T-helper 17 cell (primary cell): ENCODE measurements at places on chromosomes 6 and 20.

DNA sequence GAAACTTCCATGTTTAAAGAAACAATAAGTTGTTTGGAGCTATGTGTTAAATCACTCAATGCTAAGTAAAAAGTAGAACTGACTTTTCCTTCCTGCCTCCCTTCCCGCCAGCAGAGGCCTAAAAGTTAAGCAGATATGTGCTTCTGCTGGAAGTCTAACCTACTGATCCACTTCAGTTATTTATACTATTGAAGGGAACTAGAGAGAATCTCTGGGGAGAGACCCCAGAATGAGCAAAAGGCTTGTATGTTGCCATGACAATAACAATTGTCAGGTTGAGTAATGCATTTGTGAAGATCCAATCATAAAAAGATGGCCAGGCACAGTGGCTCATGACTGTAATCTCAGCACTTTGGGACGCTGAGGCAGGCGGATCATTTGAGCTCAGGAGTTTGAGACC is 24.7 kb downstream of the MGME1 start:
- DNase-seq: no peak

GRCh38 chr20:50191544-50192363 is 1.1 kb downstream of the CEBPB start:
- peak; percentile 42 for DNase-seq

GRCh38 chr6:94099072-94099471 is 679.7 kb upstream of the EPHA7 start:
- DNase-seq: no peak

DNA sequence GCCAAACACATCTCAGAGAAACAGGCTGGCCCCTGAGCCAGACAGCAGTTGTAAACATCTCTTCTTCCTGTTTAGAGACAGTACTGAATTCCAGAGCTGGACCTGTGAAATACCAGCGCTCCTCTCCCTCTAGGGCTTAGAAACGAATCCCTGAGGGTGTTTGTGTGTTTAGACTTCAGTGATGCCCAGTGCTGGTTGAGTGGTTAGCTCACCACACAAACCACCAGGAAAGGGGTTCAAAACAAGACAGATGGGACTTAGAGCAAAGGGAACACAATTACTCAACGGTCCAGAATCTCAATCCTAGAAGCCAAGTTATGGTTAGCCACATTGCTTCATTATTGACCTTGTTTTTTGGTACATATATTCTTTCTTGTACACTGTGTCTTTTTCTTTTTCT is 108.7 kb upstream of the TMEM170B start:
- DNase-seq: no peak

- DNase-seq: no peak
Observed at GRCh38 chr20:52923123-52923937, 48.8 kb upstream of the TSHZ2 start.

- DNase-seq: no peak
Observed at GRCh38 chr6:37188962-37189510, 19.1 kb downstream of the PIM1 start.

GRCh38 chr6:136971609-136972008 is 49.5 kb downstream of the SLC35D3 start:
- DNase-seq: no peak

DNA sequence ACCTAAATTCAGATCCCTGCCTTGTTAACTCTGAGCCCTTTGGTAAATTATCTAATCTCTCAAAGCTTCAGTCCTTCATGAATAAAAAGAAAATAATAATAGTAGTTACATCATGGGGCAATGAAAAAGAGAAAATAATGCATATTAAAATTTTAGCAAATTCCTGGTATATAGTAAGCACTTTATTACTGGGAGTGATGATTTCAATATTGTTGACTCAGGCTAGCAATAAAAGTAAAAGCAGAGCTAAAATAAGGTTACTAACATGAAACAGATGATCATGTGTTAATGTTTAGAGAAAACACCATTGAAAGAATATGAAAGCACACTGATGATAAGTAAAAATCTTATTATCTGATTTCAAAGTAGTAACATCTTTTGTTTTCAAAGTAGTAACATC is 13.6 kb downstream of the GINS1 start:
- DNase-seq: no peak

DNA sequence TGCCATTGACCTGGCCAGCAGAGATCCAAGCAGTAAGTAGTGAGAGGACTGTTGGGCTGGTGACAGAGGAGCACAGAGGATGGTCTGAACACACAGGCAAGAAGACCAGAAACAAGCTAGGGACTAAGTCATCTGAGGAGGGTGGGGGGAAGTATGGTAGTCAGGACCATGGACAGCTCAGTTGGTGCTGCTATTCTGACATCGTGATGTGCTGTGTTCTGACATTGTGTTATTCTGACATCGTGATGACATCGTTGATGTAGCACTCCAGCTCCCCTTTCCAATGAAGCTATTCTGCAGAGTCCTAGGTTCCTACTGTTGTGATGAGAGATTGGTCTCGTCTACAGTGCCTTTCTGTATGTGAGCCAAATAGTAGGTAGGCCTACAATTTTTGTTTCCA is 28.7 kb downstream of the CFAP206 start:
- peak; percentile 25 for DNase-seq

- no peak for DNase-seq
Observed at GRCh38 chr20:38935285-38935684, 9.1 kb downstream of the FAM83D start.

DNA sequence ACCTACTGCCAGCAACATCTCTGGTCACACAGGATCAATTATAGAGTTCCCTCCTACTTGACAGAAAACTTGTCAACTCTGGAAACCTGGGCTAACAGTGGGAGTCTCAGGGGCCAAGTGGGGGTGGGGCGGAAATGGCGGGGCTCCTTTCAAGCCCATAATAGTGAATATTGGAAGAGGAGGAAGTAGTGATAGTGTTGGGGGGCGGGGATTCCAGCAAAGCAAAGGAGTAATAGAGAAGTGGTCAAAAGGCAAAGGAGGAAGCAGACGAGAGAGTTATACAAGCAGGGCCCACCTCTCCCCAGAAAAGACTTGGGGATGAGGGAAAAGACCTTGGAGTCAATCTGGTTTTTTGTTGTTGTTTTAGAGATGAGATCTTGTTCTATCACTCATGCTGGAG is 2.1 kb downstream of the DEF6 start:
- DNase-seq: no peak

DNA sequence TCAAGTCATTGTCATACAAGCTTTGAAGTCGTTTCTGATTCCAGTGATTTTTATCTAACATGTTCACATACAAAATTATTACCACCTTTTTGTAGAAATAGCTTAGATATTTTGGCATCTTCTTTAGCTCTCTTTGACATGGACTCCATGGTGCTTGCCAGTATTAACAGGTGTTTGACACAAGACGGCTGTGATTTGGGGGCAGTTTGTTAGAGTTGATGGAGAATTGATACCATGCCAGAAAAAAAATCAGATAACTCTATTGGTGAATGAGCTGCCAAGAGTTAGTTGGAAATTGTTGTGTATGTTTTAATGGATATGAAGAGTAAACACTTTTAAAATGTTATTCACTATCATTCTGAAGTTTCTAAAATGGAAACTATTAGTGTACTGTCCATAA is 146.6 kb upstream of the LAMP5 start:
- no peak for DNase-seq

- DNase-seq: no peak
Observed at GRCh38 chr6:26122402-26122792, 35.2 kb downstream of the HFE start.

DNA sequence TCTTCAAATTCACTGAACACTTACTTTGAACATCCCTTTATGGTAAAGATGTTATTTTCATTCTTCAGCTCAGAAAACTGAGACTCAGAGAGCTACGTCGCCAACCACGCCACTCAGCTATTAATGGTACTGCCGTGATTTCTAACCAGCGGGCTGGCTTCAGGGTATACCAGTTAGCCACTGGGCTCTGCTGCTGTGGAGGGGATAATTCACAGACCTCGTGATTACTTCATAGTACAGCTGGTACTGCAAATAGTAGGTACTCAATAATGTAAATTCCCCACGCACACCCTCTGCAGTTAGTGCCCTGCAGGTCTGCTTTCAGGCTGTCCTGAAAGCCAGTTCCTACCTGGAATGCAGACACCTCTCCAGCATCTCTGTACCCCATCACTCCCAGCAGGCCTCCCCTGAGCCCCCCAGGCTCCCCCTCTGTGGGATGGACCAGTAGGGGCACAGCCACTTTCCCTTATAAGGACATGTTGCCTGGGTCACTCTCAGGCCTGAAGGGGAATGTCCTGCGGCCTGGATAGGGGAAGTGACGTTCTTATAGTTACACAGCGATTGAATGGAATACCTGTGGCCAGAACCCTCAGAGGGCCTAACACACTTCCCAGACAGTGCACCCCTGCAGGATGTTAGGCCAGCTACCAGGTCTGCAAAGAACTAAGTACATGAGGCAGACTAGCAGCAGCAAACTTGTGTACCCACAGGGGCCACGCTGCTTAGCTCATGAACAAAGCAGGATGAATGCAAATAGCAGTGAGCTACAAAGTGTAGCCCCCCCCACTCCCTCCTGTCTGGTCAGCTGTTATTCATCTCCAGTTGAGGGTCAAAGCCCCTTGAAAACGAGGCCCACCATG is 1.3 kb upstream of the OCSTAMP start:
- no peak for DNase-seq

- DNase-seq: no peak
Observed at GRCh38 chr6:100685747-100686146, 195.4 kb downstream of the ASCC3 start.

- no peak for DNase-seq
Observed at GRCh38 chr6:75932067-75932466, 140.4 kb downstream of the IMPG1 start.

DNA sequence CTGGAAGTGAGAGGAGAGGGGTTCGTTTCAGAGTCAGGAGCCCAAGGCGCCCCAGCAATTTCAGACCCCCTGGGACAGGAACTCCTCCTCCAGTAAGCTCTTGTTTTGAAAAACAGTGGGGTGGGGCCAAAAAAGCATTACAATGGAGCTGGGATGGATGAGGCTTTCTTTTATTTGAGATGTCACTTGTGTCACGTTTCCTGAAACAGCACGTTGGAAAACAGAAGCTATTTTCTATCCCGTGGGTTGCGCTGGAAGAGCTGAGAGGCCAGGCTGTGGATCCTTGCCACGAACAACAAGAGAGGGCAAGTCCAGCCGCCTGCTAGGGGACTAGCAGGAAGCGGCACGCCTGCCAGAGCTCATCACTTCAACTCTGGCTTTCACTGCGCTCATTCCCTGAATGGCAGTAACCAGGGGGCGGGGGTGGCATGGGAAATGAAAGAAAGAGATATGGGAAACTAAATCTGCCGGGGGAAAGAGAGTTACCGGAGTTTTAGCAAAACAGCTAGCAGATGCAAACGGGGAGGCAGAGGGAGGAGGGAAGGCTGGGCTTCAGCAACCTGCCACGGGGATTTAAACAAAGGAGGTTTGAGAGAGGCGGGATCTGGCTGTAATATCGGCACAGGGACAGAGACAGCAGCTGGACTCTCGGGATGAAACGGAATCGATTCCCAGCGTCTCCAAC is 34.6 kb downstream of the GCNT2 start:
- DNase-seq: no peak

- DNase-seq: no peak
Observed at GRCh38 chr20:54742193-54742592, 266.8 kb downstream of the DOK5 start.

- no peak for DNase-seq
Observed at GRCh38 chr6:4297348-4297747, 162.0 kb upstream of the ECI2 start.

GRCh38 chr6:168715643-168716481 is 274.9 kb downstream of the SMOC2 start:
- DNase-seq: no peak

GRCh38 chr6:1614448-1615150 is 4.9 kb downstream of the FOXC1 start:
- no peak for DNase-seq

- peak; percentile 11 for DNase-seq
Observed at GRCh38 chr6:146028252-146028795, 538 bp upstream of the GRM1 start.

DNA sequence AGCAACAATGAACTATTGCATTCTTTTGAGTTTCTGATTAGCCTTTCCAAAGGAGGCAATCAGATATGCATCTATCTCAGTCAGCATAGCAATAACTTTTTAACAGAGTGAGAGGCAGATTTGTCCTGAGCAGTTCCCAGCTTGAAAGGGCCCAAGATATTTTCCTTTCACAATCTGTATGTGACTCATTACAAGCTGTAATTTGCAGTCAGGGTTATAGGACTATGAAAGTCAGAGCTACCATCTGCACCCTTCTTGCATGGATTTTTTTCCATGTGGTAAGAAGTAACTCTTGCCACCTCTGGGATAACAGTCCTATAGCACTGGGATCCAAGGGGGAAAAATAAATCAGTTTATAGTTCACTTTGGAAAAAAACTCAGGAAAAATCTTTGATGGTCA is 318.2 kb upstream of the RGS17 start:
- no peak for DNase-seq

- DNase-seq: no peak
Observed at GRCh38 chr20:57655809-57656155, 35.6 kb upstream of the ZBP1 start.

GRCh38 chr6:19432966-19433498 is 404.1 kb upstream of the ID4 start:
- no peak for DNase-seq

DNA sequence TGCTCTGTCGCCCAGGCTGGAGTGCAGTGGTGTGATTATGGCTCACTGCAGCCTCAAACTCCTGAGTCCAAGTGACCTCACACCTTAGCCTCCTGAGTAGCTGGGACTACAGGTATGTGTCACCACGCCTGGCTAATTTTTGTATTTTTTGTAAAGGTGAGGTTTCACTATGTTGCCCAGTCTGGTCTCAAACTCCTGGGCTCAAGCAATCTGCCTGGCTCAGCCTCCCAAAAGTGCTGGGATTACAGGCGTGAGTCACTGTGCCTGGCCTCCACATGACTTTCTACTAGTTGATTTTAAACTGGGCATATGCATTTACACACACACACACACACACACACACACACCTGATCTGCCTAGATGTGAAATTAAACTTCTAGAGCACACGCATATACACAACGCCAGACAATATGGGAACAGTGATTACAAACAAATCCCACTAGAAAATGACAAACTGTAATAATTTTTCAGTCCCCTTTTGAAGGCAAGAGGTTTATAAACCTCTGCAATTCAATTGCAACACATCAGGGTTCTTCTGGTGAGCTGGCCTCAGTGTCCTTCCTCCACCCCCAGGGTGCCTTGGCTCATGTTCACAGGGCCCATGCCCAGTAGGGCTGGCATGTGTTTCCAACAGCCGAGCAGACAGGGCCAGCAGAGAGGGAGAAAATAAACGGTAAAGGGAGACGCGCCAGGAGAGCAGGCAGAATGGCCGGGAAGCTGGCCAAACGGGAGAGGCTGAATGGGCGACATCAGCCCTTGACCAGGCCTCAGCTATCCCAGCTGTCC is 31.2 kb downstream of the PARD6B start:
- DNase-seq: no peak

GRCh38 chr6:125611573-125612344 is 137.7 kb upstream of the HEY2 start:
- DNase-seq: no peak

- DNase-seq: no peak
Observed at GRCh38 chr6:90204327-90205056, 92.2 kb downstream of the BACH2 start.

DNA sequence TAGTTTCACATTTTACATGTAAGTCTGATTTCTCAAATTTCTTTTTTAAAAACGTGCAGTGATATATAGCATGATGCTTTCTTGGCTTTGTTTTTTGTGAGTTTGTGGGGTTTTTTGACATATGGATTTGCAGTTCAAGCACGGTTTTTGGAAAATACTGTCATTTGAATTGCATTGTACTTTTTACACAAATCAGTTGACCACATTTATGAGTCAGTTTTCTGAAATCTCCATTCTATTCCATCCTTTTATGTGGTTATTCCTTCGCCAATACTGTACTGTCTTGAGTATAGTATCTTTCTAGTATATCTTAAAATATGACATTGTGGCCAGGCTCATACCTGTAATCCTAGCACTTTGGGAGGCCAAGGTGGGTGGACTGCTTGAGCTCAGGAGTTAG is 890.0 kb upstream of the CITED2 start:
- no peak for DNase-seq
